Activated CD4-positive, alpha-beta T cell treated with anti-CD3 and anti-CD28 coated beads, Interleukin-10, Interleukin-2, amounts not matched to agents 100 ng/mL and 50 ng/mL, durations not matched to agents 16 hours and 8 hours (primary cell): ENCODE measurements at places on chromosomes 1 and 21.

DNA sequence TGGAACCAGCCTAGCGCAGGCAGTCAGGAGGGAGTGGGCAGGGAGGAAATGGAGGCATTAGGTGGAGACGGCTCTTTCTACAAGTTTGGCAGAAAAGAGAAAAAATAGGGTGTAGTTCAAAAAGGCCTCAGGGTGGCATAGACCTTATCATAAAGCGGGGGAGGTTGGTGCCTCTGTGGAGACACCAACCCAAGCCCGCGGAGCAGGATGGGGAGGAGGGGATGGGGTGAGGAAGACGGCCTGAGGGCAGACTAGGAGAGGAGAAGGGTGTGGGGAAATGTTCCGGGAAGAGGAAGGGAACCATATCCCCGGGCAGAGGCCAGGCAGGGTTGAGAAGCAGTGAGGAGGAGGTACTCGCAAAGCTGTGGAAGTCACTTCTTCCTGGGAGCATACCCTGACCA, 17.4 kb upstream of the SHE start:
- no peak for DNase-seq

DNA sequence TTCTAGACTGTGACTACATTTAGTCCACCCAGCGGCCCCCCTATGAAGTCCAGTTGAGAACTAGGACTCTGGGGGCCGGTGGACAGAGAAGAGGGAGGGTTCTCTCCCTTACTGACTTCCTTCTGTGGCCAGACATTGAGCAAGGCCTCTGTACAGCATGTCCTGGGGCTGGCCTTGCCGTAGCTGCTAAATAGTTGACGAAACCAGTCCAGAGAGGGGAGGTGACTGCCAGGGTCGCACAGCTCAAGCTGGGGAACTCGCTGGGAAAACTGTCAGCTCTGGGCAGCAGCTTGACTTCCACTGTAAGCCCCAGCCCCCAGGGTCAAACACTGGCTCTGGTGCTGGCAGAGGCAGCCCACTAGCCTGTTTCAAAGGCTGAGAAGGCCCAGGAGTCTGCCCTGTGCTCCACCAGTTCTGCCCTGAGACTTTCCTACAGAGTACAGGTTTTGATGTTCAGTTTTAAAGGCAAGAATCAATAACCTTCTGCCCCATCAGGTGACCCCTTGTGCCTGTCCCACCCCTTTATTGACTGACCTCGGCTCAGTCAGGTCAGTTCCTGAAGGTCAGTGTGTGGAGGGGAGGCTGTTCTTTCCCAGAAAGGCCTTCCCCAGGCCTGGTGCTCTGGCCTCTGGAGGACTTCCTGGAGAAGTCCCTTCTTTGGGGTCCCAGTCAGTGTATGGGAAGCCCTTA, 14.1 kb downstream of the PCSK9 start:
- DNase-seq: no peak

DNA sequence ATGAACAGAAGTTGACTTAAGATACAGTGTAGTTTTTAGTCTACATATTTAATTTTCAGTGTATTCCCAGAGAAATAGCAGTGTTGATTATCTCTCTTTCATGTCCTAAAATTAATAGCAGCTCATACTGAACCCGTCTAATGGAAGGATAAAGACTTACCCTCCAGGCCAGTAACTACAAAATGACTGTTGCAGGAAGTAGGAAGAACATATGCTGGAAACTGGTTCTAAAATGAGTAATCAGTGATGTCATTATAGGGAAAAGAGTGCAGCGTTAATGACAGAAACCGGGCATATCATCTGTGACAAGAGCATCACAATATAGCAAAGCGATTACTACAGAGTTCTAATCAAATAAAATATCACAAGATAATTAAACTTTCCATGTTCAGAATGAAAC, 385.5 kb downstream of the SMYD3 start:
- DNase-seq: no peak

GRCh38 chr1:14057640-14058039, 357.7 kb downstream of the PRDM2 start:
- no peak for DNase-seq

DNA sequence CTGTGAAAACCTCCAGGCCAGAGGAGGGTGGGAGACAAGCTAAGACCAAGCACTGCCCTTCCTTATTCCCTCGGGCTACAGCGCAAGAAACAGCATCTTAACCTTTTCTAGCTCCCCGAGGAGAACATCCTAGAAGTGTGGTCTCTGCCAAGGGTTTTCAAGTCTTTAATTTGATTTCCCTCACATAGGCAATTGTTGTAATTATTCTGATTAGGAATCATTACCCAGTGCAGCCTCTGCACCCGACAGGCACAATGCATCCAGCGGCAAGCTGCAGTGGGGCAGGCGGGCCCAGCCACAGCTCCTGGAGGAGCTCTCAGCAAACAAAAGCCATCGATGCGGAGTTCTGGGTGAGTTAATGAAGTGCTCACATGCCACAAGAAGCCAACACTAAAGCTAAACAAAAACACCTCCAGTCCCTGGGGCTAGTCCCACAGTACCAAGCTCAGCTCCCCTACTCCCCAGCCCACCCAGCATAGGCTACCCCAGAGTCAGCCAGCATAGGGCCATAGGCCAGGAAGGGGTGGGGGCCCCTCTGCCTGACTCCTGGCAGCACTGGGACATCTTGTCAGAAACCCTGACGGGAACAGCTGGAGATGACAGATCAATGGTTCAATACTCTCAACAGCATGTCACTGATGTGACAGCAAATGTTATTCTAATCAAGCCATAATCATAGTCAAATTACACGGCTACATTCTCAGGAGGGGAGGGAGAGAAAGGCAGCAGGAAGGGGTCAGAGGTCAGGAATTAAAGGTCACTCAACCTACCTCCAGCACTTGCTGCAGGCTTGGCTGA, 42.5 kb downstream of the ERI3 start:
- no peak for DNase-seq

DNA sequence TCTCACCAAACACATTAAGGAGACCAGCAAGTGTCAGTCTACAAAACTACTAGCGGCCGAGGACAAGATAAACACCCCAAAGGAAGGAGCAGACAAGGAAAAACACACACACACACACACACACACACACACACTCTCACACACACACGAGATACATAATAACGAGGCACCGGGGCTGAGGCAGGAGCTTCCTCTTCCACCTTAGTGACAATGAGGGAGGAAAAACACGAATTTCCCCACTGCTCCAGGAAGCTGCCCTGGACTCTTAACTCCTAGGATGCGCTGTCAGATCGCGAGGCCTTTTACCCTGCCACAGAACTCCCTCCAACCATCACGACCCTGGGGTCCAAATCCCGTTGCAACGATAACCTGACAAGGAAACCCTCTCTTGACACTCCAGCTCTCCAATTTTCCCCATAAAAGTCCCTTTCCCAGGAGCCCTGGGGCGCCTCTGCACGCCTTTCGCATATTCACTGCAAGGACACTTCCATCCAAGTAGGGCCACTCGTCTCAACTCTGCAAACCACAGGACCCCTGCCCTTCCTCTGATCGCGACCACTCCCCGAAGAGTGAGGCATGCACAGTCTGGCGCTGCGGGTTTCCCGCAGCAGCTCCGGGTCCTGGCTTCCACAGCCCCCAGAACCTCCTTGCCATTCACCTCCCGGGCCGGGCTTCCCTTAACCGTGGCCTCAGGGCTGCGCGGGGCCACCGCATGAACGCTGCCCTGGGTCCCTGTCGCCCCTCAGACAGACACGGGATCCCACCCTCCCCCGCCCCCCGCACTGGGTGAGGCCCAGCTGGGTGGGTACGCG, 581 bp downstream of the ETV3 start:
- DNase-seq: no peak

DNA sequence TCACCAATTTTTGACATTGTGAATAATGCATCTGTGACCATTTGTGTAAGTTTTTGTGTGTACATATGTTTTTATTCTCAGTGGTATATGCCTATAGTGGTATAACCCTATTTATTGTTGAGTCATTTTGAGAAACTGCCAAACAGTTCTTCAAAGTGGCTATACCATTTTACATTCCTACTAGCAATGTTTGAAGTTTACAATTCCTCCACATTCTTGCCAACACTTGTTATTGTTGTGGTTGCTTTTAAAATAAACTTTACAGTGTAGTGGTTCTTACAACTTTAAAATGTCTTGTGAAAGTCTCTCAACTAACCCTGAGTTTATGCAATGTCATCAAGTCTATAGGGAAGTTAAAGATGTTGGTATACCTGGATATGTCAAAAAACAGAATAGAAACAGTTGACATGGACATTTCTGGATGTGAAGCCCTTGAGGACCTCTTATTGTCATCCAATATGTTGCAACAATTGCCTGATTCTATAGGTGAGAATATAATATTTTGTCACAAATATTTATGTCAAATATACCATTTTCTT, 219.4 kb downstream of the LRRC40 start:
- DNase-seq: no peak

- DNase-seq: peak; percentile 46
Observed at GRCh38 chr1:209710847-209711246, 6.2 kb downstream of the HSD11B1 start.

DNA sequence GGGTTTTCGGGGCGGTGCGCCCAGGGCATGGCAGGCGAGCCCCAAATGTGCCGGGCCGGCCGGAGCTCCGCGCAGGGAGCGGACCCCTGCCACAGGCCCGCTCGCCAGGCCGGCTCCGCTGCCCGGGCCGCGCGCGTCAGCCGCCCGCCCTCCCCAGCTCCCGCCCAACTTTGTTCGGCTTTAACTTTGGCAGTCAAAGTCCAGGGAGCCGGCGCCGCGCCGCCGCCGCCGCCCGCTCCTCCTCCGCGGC, 488 bp downstream of the SLC35D1 start:
- peak; percentile 52 for DNase-seq

- no peak for DNase-seq
Observed at GRCh38 chr1:77048615-77049005, 170.6 kb downstream of the PIGK start.

DNA sequence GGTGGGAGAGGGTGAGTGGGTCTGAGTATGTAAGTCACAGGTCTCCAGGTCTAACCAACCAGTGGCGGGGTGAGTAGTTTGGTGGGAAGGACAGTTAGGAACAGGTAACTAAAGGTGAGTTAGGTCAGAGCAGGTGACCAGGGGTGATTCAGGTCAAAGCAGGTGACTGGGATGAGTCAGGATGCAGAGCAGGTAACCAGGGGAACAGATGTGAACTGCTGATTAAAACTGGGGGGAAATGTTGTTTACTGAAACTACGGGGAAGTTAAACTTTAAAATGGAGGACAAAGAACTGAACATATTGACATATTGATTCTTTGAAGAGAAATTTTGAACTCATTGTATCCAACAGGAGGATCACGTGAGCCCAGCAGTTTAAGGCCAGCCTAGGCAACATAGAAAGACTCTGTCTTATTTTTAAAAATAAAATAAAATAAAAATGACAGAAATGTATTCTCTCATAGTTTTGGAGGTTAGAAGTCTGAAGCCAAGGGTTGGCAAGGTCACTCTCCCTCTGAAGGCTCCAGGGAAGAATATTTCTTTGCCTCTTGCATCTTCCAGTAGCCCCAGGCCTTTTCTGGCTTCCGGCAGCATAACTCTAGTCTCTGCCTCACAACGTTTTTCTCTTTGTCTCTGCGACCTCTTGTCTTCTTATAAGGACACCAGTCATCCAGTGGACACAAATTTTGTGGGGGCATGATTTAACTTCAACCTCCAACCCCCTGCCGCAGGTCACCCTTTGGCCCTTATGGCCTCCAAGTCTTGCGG, 64.3 kb upstream of the TINAGL1 start:
- no peak for DNase-seq

DNA sequence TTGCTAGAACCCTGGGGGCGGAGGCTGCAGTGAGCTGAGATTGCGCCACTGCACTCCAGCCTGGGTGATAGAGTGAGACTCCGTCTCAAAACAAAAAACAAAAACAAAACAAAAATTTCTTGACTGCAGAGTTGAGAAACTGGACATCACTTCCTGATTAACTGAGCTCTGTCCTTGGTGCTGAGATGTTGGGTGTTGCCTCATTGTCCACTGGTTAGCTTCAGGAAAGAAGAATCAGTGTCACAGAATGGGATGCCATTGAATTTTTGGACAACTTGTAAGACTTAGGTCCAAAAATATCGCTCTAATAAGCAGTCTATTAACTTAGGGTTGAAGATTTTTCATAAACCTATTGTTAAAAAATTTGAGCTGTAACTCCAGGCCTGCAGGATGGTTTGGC, 23.8 kb upstream of the KCNA10 start:
- DNase-seq: no peak

GRCh38 chr1:230424391-230425251, 1.5 kb downstream of the PGBD5 start:
- DNase-seq: peak; percentile 7

- DNase-seq: no peak
Observed at GRCh38 chr1:217190359-217190758, 440.5 kb downstream of the GPATCH2 start.

DNA sequence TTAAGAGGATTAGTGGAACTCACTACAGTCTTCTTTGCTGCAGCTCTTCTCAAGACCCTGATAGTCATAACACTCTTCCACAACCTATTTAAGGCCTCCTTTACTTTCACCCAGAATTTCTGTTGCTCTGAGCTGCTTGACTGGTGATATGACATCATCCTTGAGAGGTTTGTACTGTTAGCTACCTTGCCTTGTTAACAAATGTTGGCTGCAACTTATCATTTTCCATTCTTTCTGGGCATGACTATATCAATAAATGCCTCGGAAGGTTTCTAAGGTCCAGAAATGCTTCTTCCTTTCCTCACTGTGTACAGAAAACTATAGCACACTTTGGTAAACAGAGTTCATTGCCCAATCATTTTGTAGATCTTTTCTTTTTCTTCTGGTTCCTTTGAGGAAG, 1292.2 kb upstream of the TMPRSS15 start:
- DNase-seq: no peak

GRCh38 chr1:196650403-196650802, 1.4 kb upstream of the CFH start:
- DNase-seq: no peak

GRCh38 chr1:219188331-219188803, 14.7 kb downstream of the LYPLAL1 start:
- peak; percentile 19 for DNase-seq

DNA sequence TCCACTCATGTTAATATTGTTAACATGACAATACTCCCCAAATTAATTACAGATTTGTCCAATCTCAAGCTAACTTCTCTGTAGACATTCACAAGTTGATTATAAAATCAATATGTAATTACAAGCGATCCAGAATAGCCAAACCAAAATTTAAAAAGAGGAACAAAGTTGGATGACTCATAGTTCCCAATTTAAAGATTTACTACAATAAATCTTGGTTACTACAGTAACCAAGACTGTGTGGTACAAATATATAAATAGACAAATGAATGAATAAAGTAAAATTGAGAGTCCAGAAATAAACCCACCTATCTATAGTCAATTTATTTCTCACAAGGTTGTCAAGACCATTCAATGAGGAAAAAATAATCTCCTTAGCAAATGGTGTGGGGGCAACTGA, 7.1 kb upstream of the KRTAP10-4 start:
- no peak for DNase-seq

DNA sequence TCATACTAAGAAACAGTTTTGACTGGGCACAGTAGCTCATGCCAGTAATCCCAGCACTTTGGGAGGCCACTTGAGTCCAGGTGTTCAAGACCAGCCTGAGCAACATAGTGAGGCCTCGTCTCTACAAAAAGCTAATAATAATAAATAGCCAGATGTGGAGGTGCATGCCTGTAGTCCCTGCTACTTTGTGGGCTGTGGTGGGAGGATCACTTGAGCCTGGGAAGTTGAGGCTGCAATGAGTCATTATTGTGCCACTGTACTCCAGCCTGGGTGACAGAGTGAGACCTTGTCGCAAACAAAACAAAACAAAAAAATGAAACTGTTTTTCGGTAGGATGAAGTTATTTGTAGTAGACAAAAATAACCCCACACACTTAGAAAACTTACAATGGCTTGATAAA, 19.0 kb upstream of the OLFM3 start:
- no peak for DNase-seq
